Fibroblast of skin of left quadriceps (primary cell): ENCODE measurements at places on chromosomes 2 and 18.

DNA sequence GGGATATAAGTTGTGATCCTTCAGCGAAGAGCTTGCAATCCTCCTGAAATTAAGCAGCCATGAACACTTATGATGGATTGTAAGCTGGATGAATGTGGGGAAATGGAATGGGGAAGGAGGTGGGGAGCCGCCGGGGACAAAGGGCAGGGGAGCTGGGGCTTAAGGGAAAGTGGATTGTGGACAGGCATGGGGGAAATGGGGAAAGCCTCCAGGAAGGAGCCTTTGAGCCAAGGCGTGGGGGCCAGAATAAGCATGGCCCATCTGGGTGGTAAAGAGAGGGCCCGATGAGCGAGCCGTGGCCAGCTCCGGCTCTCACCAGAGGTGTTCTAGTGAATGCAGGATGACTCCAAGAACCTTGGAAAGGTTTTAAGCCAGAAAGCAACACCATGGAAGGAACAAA is 124.0 kb downstream of the SMAD7 start:
- no peak for DNase-seq

GRCh38 chr18:39019989-39020388 is 1454.4 kb upstream of the CELF4 start:
- no peak for DNase-seq

DNA sequence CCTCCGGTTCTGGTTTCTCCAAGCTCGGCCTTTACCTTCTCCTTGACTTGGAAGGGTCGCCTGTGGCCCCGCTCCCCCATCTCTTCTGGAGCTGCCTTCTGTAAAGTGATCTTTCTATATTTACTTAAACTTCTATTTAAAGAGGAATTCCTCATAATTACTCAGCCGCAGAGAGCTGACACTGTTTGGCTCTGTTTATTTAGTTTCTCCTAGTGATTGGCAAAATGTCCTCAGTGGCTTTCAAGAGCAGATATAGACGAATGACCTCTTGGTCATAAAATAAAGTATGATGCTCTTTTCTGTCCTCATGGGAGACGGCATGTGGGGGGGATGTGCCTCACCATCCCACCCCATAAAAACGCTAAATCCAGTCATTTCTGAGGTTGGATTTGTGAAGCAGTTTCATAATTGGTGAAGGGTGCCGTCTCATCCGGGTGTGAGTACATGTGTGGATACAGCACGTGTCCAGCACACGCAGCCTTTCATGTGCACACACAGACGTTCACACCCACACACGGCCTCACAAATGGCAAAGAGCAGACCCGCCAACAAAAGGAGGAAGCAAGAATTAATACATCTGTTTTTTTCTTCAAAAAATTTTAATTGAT is 43.4 kb upstream of the SMAD7 start:
- DNase-seq = no peak

GRCh38 chr2:96164459-96165184 is 19.4 kb upstream of the DUSP2 start:
- no peak for DNase-seq

DNA sequence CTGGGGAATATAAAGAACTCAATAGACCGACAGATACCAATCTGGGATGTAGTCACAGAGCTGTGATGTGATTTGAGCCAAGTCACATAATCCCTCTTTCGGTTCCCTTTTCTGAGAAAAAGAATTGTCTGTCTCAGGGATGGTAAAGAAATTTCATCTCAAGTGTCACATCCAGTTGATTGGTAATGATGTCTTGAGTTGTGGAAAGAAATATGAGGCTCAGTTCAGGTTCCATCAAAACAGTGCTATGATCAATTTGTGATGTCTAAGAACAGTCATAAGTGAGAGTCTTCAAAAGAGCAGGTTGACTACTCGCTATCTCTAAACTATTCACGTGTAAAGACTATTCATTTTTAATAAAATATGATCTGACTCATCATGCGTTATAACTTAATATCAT is 223.3 kb downstream of the METTL4 start:
- no peak for DNase-seq

GRCh38 chr2:105545730-105546627 is 147.1 kb upstream of the FHL2 start:
- DNase-seq = peak; percentile 25

DNA sequence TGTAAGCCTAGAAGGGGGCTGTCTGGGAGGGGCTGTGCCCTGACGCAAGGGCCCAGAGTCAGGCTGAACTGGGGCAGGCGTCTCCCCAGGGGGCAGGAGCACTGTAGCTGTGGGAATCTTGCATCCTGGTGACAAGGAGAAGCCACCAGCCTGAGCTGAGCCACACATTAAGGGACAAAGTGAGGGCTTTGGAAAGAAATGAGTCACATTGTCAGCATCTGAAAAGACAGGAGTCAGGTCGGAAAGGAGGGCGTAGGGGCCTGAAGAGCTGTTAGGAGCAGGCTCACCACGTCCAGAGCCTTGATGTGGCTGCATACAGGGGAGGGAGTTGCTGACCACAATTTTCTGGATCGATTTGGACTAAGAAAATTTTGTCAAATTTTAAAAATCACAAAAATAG is 298.6 kb downstream of the CYP26B1 start:
- DNase-seq = no peak

DNA sequence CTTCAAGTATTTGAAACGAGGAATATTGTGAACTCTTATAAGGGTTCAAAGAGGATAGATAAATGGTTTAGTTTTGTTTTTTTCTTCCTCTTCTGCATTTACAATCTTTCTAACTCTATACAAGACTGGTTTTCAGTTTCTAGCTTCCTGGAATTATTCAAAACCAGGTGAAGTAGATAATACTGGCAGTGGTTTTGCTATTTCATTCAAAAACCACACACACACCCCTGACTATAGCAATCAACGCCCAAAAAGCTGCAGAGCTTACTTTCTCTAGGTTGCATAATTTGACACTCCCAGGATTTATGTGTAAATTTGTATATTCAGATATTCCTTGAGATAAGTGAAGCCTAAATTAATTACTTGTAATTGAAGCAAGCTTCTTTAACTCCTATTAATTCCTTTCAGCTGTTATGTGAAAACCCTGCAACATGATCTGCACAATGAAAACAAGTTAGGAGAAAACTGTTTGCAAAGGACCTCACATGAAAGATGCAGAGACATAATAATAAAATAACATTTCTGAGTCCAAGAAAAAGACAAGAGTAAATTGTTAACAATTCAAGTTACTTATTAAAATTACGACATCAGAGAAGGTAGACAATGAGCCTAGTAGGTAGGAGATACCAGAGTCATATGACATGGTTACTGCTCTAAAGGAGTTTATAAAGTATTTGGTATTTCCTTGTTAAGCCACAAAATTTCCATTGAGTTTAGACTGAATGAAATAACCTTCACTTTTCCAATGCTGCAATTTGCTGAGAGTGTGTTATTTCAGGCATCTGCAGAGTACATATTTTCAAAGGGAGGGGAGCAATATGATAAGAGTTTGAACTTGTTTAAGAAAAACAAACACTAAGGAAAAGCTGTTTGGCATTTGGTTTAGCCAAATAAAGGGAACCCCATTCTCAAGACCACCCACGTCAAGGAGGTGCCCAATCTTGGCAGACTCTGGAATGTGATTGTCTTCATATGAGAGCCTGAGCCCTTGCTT is 1.6 kb upstream of the NFE2L2 start:
- DNase-seq = no peak

DNA sequence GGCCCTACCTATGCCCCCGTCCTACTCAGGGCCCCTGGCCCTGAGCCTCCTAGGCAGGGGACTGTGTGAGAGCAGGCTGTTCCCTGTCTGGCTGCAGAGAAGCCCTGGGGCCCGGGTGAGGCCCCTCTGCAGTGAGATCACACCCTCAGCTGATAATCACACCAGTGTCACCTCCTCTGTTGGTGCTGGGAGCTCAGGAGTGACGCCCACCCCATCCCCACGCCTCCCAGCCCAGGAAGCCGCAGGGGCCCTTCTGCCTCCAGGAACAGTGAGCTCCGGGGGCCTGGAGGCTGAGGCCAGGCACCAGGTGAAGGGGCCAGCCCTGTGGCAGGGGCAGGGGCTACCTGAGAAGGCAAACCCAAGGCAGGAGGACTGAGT is 20.0 kb downstream of the KCNIP3 start:
- DNase-seq = no peak

GRCh38 chr18:44197832-44198611 is 482.7 kb upstream of the SETBP1 start:
- DNase-seq = no peak

DNA sequence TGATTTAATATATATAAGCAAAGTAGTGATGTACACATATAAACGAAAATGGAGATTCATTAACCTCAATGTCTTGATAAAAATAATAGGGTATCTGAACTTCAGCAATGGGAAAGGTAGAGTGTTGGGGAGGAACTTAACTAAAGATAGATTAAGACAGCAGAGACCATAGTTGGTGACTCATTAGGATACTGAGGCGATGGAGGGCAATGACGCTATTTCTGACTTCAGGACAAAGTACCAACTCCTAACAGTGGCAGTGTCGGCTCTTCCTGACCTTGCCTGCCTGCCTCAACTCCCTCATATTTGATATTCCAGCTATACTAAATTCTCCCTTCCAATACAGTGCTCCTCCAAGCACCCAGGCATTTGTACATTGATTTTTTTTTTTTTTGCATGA is 98.6 kb downstream of the CDH2 start:
- no peak for DNase-seq

DNA sequence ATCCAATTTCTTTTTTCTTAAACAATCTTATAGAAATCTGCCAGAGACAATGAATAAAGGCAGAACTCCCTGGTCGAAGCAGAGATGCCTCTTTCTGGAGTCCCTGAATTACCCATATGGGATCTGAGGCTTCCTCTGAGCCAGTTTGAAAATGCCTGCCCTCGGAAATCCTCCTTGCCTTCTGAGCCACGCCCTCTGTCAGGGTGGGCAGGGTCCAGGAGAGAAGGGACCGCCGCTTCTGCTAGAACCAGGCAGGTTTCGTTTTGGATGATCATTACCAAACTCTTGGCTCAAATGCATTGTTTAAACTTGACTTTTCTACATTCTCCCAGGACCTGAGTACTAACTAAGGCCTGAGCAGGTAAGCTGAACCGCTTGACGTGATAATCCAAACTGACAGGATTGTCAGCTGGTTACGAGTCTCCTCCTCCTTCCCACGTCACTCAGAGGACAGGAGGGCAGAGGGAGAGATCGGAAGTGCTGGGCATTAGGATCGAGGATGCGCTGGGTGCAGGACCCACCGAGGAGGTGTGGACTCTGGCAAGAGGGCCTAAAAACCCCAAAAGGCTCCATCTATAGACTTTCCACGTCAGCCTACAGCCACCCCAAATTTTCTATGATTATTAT is 128.4 kb downstream of the KLHL29 start:
- DNase-seq = no peak

- DNase-seq = peak; percentile 71
Measured at GRCh38 chr18:12934454-12935071, 13.2 kb upstream of the SEH1L start.

- no peak for DNase-seq
Measured at GRCh38 chr2:102435741-102436140, 12.8 kb downstream of the IL18RAP start.

DNA sequence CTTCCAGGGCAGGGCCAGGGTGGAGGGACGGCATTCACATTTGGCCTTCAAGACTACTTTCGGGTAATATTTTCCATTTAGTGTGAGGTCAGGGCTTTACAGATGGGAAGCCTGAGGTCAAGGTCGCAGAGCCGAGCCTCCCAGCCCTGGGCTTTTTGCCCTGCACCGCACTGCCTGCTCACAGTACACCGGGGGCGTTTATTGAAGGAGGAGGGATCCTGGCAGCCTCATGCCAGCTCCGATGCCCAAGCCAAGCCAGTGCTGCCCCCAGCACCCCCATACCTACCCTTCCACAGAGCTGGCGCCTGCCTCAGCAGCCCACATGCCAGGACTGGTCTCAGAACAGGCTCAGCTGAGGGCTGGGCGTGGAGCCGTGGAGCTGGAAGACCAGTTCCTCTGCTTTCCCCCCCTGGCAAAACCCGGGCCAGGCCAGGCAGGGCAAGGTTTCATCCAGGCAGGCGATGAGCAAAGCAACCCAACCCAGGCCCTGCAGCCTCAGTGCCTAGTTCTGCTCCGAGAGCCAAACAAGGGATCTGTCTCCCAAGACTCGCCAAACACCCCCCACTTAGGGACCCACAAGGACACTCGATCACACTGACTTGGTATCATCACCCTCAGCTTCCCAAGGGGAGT is 11.9 kb downstream of the SDC1 start:
- DNase-seq = no peak

DNA sequence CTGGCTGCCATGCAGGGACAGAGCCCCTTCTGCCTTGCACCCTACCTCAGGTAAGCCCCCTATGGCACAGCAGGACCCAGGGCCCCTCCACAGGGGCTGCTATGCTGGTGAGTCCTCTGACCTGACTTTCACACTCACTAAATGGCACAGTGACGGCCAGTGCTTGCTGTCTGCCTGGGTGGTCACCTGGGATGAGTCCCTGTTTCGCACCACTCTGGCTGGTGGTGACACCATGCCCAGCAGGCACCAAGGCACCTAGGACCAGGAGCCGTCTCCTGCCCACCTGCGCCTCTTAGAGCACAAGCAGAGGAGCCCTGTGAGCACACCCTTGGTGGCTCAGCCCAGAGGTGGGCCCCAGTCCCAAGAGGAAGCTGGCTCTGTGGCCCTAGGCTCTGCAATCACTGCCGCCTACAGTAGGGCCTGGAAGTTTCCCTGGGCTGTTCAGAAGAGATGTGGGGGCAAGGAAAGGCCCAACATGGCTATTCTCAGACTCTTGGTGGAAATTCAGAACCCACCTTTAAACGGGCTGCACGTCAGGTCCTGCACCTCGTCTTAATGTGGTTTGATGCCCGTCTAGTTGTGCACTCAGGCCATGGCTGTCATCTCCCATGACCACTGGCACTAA is 96.0 kb downstream of the PLB1 start:
- DNase-seq = no peak

DNA sequence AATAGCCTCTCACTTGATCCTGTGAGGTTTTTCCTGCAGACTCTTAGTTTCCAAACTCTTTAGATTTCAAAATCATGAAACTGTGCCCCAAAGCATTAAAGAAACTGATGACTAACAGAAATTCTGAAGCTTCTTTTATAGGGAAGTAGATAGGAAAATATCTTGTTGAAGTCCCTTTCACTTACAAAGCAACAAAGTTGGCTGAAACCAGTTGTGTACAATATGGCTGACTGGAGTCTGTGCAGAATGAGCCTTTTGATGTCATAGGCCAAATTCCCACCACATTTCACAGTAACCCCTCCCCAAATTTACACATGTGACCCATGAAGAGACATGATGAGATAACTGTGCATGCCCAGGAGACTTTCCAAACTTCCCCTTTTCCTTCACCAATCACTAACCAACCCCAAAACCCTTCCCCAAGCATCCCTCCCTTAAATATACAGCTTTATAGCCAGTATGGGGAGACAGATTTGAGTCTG is 61.7 kb upstream of the NCK2 start:
- DNase-seq = no peak

DNA sequence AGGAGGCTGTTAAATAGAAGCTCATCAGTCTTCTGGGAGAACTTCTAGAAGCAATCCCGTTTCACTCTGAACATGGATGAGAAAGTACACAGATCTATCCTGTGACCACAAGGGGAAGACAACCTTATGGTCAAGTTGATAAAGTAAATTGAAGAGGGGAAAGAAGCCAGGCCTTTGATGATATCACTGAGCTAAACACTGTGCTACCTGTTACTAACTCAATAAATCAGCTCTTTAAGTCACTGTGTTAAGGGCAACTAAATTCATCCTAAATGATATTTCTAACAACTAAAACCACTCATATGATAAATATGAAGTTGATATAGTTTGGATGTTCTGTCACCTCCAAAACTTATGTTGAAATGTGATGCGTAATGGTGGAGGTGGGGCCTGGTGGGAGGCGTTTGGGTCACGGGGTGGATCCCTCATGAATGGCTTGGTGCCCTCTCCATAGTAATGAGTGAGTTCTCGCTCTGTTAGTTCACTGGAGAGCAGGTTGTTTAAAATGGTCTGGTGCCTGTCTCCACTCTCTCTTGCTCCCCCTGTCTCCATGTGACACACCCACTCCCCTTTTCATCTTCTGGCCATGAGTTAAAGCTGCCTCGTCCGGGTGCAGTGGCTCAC is 23.6 kb downstream of the OLA1 start:
- no peak for DNase-seq
